ENCODE measurements at places on chromosomes 4 and X.
A peak's percentile ranks its signal among the peaks of the same experiment; 100 is the strongest.

- no peak for DNase-seq
These were observed 94.1 kb upstream of the TLR2 start for GRCh38 chr4:153589703-153590595.

DNA sequence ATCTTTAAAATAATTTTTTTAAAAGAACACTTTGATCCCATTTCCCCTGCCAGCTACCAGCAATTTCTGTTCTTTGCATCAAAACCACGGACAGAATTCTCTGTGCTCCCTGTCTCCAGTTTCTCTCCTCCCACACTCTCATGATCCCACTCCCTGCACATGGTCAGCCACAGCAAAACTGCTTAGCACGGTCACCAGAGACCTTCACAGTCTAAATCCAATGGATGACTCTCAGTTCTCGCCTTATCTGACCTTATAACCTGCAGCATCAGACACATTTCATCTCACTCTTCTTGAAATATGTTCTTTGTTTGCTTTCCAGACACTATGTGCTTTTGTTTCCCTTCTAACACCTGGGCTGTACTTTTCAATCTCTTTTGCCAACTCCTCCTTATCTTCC, 131.5 kb downstream of the NR3C2 start:
- no peak for DNase-seq

DNA sequence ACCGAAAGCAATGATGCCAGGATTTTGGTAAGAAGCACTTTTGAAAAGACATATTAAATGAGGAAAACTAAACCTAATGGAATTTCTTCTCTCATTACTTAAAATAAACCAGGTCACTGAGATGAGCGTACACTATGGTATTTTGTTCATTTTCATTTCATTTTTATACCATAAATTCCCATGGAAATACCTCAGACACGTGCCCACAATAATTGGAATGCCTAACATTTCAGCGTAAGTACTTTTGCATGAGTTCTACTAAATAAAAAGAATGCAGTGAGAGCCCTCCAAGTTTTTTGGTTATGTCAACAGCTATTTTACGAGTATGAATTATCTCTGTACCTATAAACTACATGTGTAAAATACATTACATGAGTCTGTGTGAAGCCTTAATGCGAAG, 3.2 kb downstream of the CAMK2D start:
- no peak for DNase-seq

DNA sequence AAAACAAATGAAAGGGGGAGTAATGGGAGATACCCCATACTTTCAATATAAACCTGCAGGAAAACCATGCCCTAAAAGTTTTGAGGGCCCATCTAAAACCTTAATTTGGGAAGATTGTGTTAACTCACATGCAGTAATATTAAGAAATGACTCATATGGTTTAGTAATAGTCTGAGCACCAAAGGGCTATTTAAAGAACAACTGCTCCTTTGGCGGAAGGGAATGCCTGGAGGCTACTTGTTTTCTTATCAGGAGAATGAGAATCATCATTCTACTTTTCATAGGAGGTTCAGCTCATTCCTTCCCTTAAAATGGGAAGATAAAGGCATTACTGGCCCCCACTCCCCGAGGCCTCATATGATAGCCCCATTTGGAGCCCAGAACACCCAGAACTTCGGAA, 47.6 kb downstream of the SPIN3 start:
- DNase-seq, result no peak

DNA sequence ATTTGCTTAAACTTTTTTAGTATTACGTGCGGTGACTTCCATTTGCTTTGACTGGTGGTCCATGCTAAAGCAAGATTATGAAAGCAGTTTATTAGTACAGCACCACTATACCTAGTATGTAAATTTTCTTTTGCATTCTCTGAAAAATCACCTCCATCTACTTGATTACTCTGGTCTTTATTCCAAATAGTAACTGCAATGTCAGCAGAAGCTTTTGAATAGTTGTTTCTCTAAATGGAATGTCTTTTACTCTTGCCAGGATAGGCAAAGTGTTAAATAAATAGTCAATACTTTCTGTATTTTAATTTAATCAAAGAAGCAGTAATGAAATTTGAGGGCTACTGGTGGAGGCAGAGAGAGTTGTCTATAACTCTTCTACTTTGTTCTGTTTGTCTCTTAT, 167.2 kb upstream of the SLC4A4 start:
- no peak for DNase-seq

DNA sequence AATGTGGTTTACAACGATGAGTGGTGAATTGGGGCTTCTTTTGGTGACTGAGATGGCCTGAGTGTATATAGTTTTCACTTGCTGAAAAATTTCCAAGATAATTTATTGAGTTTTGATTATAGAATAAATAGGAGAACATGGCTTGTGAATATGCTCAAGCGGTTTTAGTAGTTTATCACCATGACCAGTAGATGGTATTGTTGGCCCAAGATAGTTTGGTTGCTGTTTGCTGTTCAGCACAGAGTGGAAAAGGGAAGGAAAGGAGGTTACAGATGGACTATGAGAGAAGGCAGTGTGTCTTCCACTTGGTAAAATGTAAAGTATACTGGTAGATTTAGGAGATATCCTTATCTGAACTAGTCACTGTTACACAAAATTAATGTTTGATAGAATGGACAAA, 55.8 kb upstream of the POU4F2 start:
- no peak for DNase-seq

- DNase-seq, result no peak
These were observed 857.4 kb downstream of the FAT4 start for GRCh38 chr4:126172126-126172525.

- peak; percentile 35 for DNase-seq
These were observed 72.4 kb upstream of the GATB start for GRCh38 chr4:151833174-151833573.

DNA sequence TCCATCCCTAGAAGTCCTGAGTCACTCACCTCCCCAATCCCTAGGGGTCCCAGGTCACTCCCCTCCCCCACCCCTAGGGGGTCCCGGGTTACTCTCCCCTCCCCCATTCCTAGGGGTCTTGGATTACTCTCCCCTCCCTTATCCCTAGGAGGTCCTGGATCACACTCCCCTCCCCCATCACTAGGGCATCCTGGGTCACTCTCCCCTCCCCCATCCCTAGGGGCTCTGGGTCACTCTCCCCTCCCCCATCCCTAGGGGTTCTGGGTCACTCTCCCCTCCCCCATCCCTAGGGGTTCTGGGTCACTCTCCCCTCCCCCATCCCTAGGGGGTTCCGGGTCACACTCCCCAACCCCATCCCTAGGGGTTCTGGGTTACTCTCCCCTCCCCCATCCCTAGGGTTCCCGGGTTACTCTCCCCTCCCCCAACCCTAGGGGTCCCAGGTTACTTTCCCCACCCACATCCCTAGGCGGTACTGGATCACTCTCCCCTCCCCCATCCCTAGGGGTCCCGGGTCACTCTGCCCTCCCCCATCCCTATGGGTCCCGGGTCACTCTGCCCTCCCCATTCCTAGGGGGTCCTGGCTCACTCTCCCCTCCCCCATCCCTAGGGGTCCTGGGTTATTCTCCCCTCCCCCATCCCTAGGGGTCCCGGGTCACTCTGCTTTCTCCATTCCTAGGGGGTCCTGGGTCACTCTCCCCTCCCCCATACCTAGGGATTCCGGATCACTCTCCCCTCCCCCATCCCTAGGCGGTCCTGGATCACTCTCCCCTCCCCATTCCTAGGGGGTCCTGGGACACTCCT, 2.1 kb downstream of the ASMTL start:
- DNase-seq, result peak; percentile 6

DNA sequence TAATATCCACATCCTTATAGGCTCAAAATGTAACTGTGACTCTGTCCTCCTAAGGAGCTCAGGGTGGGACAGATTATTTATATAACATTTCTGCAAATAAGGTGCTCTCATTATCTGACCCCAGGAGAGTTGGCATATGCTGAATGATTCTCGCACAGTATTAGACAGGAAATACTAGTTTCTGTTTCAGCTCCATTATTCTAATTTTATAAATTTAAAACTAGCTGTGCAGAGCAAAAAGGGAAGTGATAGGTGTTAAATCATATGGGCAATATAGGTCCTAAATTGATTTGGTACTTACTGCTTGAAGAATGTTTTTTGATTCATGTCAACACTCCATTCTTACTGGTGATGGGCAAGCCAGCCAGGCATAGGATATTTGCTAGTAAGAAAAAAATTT, 141.5 kb downstream of the GLRA2 start:
- DNase-seq, result peak; percentile 5

GRCh38 chr4:77037736-77038135, 38.1 kb downstream of the CCNI start:
- DNase-seq, result no peak

DNA sequence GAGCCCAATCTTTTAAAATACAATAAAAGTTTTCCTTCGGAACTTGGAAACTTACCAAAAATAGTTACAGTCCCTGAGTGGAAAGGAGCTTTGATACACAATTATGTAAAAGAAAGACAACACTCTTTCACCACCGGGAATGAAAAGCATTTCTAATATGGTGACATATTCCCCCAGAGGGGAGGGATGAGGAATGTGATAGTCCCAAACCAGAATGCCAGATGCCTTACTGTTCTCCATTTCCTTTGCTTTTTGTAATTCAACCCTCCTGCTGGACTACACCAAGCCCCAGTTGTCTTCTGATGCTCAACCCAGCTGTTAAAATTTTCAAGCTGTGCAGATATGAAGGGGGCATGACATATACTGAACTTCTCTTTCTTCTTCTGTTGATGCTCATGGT, 4.1 kb downstream of the PRIMPOL start:
- DNase-seq, result no peak

DNA sequence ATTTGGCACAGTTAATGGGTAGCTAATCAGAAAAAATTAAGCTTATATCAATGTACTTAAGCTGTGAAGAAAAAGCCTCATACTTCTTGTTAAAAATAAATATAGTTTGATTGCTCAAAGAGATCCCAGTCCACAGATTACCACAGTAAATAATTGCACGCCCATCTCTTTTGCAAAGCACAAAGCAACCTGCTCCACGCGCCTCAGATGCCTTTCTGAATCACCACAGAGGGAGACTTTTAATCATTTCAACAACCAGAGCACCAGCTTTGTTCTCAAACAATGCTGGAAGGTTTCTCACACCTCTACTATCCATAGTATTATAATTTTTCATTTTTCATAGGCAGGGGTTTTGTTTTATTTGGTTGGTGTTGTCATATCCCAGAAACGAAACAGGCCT, 338.6 kb upstream of the MAGEB2 start:
- no peak for DNase-seq

- no peak for DNase-seq
These were observed 687.0 kb downstream of the DMD start for GRCh38 chrX:32524385-32524784.

GRCh38 chr4:76948443-76949275, 893 bp upstream of the SEPTIN11 start:
- DNase-seq, result peak; percentile 91

GRCh38 chr4:69713593-69713992, 46.8 kb downstream of the SULT1B1 start:
- no peak for DNase-seq

- no peak for DNase-seq
These were observed 118.8 kb downstream of the ZNF827 start for GRCh38 chr4:145819853-145820181.

GRCh38 chr4:85556283-85556682, 81.3 kb downstream of the ARHGAP24 start:
- peak; percentile 22 for DNase-seq

DNA sequence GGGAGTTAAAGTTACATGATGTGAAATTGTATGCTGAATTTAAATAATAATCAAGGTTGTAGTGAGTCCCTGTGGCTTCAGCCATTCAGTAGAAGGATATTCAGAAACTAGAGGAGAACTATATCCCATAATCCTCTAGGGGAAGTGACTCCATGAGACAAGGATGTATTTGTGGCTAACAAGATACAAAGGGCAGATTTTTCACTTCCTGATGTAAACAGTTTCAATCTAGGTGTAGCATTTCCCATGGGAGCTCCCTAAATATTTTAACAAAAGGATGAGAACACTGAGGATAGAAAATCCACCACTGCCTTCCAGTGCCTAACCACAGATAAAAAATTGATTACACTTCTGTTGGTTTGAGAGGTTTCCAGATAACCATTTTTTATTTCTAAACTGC, 435.4 kb upstream of the TENM3 start:
- DNase-seq, result no peak

GRCh38 chr4:28774344-28774743, 1913.7 kb downstream of the STIM2 start:
- no peak for DNase-seq

DNA sequence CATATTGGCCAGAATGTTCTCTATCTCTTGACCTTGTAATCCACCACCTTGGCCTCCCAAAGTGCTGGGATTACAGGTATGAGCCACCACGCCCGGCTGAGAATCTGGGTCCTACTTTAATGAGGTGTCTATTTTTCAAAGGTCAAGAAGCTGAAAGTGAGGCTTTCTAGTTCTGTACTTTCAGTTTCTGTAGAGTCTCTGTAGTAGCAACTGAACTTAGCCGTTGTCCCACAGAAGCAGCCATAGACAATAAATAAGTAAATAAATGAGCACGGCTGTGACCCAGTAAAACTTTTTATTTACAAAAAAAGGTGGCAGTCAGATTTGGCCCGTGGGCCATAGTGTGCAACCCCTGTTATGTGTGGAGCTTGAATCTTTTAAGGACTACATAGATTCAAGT, 92.0 kb downstream of the FNIP2 start:
- peak; percentile 44 for DNase-seq

DNA sequence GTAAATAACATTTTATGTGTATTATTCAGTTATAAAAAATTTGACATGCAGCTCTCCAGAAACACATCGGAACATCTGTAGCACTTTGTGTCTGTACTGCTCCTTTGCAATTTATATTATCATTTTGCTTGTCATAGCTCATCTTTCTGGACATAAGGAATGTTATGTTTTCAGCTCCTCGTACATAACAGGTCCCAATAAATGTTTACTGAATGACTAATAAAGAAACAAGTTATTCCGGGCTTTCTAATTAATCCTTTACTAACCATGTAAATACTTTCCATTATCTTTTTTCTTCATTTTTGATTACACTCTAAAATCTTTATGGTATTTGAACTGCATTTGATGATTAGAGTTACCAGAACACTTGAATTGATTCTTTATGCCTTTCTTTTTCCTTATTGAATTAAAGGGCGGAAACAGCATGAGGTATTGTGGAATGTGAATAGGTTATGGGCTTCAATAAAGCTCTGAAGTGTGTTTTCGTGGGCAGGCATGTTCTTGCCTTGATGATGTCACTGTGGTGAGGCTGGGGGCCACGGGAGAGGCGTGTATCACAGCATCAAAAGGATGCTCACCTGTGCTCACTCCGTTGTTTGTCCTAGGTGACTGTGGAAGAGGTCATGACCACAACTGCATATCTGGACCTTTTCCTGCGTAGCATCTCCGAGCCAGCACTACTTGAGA, 131.6 kb downstream of the GATB start:
- no peak for DNase-seq

- no peak for DNase-seq
These were observed 2.5 kb downstream of the RPL34 start for GRCh38 chr4:108622828-108623227.

- DNase-seq, result no peak
These were observed 269.9 kb downstream of the OPHN1 start for GRCh38 chrX:68163441-68163840.

DNA sequence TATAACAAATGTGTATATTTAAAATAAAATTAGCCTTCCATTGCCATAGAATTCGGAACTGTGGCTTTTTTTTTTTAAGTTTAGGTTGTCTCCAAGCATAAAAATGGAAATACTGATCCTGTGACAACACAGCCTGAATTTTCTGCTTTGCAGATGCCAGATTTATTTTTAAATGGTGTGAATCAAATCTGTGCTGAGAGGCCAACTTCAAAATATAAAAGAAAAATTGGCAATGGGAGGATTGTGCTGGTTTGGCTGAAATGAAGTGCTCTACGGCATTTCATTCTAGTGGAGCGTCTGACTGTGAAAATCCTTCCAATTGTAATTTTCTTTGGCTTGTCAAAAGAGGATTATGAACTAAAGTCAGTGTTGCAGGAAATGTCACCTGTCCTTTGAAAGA, 580.3 kb upstream of the ZFP42 start:
- DNase-seq, result no peak
